ENCODE measurements at places on chromosomes 4 and X. TPM values are rescaled to one million over a fixed set of nuclear protein-coding genes. Genes with fewer than 3 reads are reported as not detected.

Gene XK
- 0.73 TPM for polyA plus RNA-seq

Gene FAT4
- polyA plus RNA-seq: 0.99 TPM

Gene MAP7D2
- polyA plus RNA-seq: 3.6 TPM

Gene SATL1
- 0.22 TPM for polyA plus RNA-seq

Gene GAGE12J
- polyA plus RNA-seq: not detected

Gene HTRA3
- 6.5 TPM for polyA plus RNA-seq

Gene LAMP2
- polyA plus RNA-seq: 91.2 TPM

Gene CDKL5
- 2.0 TPM for polyA plus RNA-seq

Gene AASDH
- 6.0 TPM for polyA plus RNA-seq

Gene ZFYVE28
- polyA plus RNA-seq: 8.0 TPM

GRCh38 chr4:2081540-2081939 is 22.4 kb downstream of the NAT8L start:
- peak; percentile 6 for DNase-seq

GRCh38 chrX:15358533-15358932 is 23.2 kb upstream of the PIGA start:
- no peak for DNase-seq

DNA sequence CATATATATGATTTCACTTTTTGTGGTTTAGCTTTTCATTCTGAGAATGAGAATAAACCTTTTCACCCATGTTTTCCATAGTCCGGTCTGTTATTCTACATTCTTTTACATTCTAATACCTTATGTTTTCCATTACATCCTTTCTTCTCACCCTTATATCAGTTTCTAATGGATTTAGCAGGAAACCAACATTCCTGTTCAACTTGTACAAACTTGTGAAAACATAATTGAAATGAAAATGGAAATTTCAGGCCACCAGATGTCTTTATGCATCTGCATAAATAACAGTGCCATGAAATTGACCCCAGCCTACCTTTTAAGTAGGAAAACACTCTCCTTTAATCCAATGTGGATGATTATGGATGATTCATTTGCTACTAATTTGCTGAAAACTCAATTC is 494.8 kb upstream of the ZFP42 start:
- DNase-seq: no peak

- no peak for DNase-seq
These were observed 680.8 kb upstream of the FAM241A start for GRCh38 chr4:111464251-111465045.

DNA sequence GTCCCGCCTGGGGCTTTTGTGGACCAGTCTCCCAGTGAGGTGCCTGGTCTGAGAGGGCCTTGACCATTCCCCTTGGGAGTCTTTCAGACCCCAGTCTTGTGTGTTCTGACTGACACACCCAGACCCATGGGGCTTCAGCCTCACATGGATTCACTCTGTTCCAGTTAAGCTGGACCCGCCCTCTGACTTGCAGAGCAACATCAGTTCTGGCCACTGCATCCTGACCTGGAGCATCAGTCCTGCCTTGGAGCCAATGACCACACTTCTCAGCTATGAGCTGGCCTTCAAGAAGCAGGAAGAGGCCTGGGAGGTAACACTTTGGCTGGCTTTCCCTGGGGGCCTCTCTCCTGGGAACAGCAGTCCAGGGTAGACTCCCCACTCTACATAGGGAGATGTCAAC is 6.8 kb downstream of the IL9R start:
- no peak for DNase-seq

DNA sequence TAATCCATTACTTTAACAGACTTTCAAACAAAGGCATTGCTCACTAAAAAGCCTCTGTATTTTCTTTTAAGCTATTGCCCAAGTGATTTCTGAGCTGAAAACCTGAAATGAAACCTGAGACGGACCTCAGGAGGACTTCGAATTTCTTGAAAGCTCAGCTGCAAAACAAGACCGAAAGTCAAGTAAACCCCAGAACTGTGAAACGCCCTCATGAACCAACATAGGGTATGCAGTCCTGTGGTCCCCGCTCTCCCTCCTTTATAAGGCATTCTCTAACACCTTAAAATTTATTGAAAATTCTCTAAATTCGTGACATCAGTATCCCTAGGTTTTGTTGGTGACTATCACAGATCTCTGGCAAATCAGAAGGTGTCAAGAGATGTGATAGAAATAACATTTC is 91.8 kb downstream of the SHISA3 start:
- no peak for DNase-seq

GRCh38 chr4:183407635-183408464 is 36.6 kb upstream of the CDKN2AIP start:
- DNase-seq: no peak

- peak; percentile 41 for DNase-seq
These were observed at the start of gene SLC4A4 for GRCh38 chr4:71338846-71339593. Gene SLC4A4, plus strand, starts transcription at chr4:71339020.

GRCh38 chr4:73707269-73707875 is 33.0 kb upstream of the CXCL8 start:
- no peak for DNase-seq

- DNase-seq: peak; percentile 84
These were observed 30.3 kb upstream of the GLRB start for GRCh38 chr4:157045507-157046127.

- peak; percentile 72 for DNase-seq
These were observed 773 bp upstream of the VMA21 start for GRCh38 chrX:151396042-151396824.

DNA sequence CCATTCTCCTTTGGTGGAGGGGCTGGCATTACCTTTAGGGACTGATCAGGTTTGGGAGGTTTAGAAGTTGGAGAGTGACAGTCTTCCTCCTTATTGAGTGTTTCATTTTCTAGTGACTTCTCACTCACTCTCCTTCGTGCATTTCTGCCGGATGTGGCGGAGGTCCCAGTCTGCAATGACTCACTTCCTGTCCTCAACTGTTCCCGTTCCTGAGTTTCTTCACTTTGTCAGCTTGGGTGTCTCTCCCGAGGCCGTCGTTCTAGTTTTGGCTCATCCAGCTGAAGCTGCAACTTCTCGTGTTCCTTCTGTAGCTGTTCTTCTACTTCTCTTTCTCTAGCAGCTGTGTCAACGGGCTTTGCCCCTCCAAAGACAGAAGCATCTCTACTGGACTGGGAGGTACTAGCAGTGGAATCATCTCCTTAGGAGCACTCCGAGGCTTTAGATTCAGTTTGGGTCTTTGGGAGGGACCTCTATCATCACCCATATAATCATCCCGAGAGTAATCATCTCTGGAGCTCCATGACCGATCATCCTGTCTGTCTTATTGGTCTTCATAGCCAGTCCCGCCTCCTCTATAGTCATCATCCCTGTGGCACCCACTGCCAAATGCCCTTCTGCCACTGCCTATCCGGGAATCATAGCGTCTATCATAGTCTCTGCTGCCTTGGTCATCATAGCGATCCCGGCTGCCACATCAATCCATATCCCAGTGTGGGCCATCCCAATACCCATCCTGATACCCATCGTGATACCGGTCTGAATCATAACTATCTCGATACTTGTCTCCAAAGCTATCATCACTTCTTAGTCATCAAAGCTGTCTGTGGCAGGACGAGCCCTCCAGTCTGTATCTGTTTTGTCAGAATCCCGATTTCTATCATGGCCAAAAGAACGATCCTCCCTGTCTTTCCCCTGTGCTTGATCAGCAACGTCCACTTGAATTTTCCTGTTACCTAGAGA is 35.3 kb upstream of the VSIG4 start:
- no peak for DNase-seq

DNA sequence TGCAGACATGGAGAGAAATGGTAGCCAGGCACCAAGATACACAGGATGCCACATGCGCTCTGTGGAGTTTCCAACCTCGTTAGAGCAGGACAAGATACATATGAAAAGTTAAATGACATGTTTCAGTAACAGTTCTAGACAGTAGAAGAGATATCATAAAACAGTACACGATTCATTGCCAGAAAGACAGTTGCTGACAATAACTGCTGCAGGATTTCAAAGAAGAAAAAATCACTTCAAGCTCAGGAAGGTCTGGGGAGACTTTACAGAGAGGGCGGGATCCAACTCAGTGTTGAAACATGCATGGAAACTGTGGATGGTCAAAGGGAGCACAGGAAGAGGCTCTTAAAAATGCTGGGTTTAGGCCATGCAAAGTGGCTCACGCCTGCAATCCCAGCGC is 31.0 kb downstream of the DCTD start:
- no peak for DNase-seq

GRCh38 chr4:24855741-24856140 is 57.1 kb downstream of the CCDC149 start:
- DNase-seq: no peak

DNA sequence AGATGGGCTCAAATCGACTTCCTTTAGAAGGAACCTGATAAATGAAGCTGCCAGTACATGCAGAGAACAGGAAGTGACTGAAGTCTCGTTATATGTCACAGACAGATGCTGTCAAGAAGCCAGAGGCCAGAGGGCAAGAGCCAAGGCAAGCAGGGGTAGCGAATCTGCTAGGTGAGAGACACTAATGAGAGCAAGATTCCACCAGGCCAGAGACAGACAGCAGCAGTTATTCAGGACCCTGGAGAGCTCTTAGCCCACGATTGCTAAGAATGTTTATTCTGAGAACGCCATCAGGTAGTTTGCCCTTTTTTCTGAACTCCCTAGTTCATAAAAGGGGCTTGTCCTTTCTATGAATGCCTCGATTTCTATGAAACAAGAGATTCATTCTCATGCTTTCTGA is 73.7 kb downstream of the BEND2 start:
- DNase-seq: peak; percentile 53

DNA sequence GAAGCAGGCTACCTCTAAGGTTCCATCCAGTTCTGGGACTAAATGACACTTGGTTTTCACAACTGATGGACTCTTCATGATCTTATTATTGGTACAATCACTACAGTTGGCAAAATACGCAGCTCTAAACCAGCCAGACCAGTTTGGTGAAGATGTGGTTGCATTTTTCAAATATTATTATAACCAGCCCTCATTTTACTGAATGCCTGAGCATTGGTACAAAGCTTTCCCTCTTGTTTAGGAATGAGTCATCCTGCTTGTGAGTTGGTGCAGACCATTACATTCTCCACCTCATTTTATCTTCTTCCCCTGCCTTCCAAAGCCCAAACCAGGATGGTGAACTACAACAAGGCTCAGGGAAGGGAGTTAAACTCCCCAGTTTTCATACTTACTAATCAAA is 223.1 kb downstream of the KDR start:
- no peak for DNase-seq

GRCh38 chrX:132664273-132664672 is 175.4 kb upstream of the MBNL3 start:
- no peak for DNase-seq

- DNase-seq: no peak
These were observed 127.7 kb downstream of the RBMX2 start for GRCh38 chrX:130529531-130529930.

DNA sequence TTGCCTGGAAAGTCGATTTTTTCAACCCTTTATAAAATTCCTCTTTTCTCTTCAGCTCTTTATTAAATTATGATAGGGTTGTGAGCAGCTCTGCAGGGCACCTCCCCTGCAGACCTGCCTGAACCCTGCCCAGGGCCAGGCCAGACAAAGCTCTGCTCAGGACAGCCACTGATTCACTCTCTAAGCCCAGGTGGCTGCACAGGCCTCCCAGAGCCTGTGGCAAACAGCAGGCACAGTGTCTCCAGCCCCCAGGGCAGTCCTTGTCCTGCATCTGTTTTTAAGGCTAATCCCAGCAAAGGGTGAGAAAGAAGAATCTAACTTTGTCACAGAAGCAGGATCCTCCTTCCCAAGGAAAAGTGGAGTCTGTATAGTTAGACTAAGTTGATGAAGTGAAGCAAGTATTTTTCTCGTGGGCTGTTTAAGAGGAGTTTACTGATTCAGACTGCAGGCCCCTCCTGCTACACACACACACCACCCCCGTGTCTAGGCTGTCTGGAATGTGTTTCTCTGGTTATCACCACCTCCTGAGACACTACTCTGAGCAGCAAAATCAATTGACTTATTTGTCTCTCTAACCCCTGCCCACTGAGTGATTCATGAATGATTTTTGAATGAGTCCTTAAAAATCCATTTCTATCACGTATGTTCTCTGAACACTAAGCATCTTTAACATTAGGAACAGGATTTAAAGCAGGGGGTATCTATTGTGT is 101.7 kb downstream of the CHIC2 start:
- DNase-seq: peak; percentile 7

GRCh38 chrX:115679460-115679859 is 118.5 kb downstream of the PLS3 start:
- peak; percentile 50 for DNase-seq

DNA sequence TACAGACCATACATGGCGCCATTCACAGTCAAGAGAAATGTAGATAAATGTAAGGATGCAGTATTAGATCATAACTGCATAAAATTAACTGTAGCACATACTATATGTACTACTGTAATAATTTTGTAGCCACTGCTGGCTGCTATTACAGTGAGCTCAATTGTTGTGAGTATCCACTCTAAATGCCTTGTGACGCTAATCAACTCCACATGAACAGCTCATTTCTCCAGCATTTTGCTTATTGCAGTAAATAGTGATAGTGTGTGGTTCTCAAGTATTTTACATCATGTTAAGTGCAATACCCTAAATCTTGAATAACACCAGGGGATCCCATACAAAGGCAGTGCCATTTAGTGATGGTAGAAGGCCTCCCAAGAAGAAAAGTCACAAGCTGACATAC is 21.2 kb downstream of the FGFBP1 start:
- no peak for DNase-seq

- no peak for DNase-seq
These were observed 160.1 kb downstream of the EFHC2 start for GRCh38 chrX:44183329-44183728.

DNA sequence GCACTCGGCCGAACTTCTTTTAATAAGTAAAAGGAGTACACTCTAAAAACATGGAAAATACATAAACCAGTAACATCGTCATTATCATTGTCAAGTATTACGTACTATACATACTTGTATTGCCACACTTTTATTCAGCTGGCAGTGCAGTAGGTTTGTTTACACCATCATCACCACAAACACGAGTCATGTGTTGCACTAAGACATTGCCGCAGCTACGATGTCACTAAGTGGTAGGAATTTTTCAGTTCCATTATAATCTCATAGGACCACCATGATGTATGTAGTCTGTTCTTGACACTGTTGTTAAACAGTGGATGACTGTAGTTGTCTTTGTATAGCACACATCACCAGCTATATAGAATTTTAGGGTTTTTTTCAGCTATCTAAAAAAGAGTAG is 48.0 kb upstream of the TMEM131L start:
- no peak for DNase-seq

GRCh38 chrX:103211012-103211715 is 3.7 kb upstream of the BEX4 start:
- peak; percentile 83 for DNase-seq

DNA sequence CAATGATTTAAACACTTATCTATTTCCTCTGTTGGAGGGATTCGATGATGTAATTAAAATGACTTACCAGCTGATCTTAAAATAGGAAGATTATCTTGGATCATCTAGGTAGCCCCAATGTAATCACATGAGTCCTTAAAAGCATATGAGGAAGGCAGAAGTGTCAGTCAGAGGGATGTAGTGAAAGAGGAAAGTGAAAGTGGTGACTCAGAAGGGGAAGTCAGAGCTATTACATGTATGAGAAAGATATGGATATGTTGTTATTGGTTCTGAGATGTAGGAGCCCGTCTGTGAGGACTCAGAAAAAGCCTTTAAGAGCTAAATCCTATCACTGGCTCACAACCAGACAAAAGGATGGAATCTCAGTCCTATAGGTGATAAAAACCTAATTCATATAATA is 456.4 kb downstream of the DACH2 start:
- DNase-seq: no peak

- no peak for DNase-seq
These were observed 20.4 kb upstream of the FHL1 start for GRCh38 chrX:136126872-136127406.

GRCh38 chr4:135197641-135198040 is 996.1 kb upstream of the PABPC4L start:
- DNase-seq: no peak

Measured in kidney (tissue), 22 donors.